ENCODE measurements at places on chromosomes 16 and 17.

- no peak for DNase-seq
- no peaks in the 10 kb centered on the region for H3K36me3 ChIP-seq
- no peak overlapping the region for H3K4me3 ChIP-seq
- no peaks in the 10 kb centered on the region for H3K4me1 ChIP-seq
- H3K27ac ChIP-seq, result no peak overlapping the region
These were observed 214.4 kb downstream of the C16orf78 start for GRCh38 chr16:49588026-49588425.

DNA sequence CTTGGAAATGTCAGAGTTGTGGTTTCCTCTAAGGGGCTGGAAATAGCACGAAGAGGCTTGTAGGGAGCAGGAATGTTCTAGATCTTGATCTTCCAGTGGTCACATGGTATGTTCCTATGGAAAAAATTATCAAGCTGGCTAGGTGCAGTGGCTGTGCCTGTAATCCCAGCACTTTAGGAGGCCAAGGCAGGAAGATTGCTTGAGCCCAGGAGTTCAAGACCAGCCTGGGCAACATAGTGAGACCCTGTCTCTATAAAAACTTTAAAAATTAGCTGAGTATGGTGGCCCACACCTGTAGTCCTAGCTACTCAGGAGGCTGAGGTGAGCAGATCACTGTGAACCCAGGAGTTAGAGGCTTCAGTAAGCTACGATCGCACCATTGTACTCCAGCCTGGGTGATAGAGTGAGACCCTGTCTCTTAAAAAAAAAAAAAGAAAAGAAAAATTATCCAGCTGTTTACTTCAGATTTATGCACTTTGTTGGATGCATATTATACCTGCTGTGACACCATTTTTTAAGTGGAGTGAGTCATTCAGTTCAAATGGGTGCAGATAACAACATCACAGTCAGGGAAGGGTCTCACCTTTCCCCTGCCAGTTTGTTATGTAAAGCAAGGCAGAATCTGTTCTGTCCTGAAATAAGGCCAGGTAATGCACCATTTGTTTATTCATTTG is 65.7 kb upstream of the LYRM9 start:
- H3K4me3 ChIP-seq, result no peak overlapping the region
- DNase-seq, result no peak
- no peak overlapping the region for H3K27ac ChIP-seq
- H3K27me3 ChIP-seq, result no peaks in the 10 kb centered on the region
- no peaks in the 10 kb centered on the region for H3K4me1 ChIP-seq

- peaks cover 5% of the 10 kb centered on the region for H3K27me3 ChIP-seq
- H3K4me3 ChIP-seq, result no peak overlapping the region
- no peaks in the 10 kb centered on the region for H3K36me3 ChIP-seq
- H3K27ac ChIP-seq, result no peak overlapping the region
These were observed 354.9 kb upstream of the ASIC2 start for GRCh38 chr17:33647956-33648355.

- H3K36me3 ChIP-seq, result no peaks in the 10 kb centered on the region
- H3K27me3 ChIP-seq, result peaks cover 19% of the 10 kb centered on the region
- peaks cover 2% of the 10 kb centered on the region for H3K4me1 ChIP-seq
- H3K27ac ChIP-seq, result no peak overlapping the region
These were observed 78.4 kb upstream of the NKD1 start for GRCh38 chr16:50469744-50470321.

- DNase-seq, result no peak
- no peak overlapping the region for H3K4me3 ChIP-seq
- H3K4me1 ChIP-seq, result peaks cover 4% of the 10 kb centered on the region
- H3K27ac ChIP-seq, result no peak overlapping the region
- H3K36me3 ChIP-seq, result peaks cover 14% of the 10 kb centered on the region
These were observed 38.8 kb downstream of the HEATR6 start for GRCh38 chr17:60039847-60040442.

- H3K27me3 ChIP-seq, result no peaks in the 10 kb centered on the region
- peaks cover 28% of the 10 kb centered on the region for H3K4me1 ChIP-seq
- peaks cover 40% of the 10 kb centered on the region for H3K36me3 ChIP-seq
- H3K27ac ChIP-seq, result peak overlapping the region; percentile 100
These were observed 621 bp downstream of the CEP95 start for GRCh38 chr17:64507413-64507782.

DNA sequence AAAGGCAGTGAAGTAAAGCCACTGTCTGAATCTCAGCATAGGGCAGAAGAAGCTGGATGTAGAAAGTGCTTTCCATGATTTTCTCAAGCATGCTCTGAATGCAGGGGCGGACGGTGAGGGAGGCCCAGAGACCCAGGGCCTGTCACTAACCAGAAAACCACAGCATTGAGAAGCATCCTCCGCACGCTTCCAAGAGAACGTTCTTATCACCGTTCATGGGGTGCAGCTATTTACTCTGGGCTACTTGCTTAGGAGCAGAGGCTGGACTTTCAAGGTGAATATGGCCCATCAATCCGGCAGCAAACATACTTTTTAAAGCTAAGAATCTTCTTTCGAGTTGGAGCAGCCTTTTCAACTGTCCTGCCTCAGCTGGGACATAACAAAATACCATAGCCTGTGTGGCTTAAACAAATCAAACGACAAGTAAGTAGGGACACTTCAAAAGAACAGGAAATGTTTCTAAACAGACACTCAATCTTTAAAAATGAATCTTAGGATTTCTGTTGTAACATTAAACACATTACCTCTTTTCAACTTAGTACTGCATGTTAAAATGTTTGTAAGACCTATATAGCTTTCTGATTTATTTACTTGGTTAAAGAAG is 46.5 kb upstream of the CDRT4 start:
- no peaks in the 10 kb centered on the region for H3K27me3 ChIP-seq
- H3K36me3 ChIP-seq, result peaks cover 22% of the 10 kb centered on the region
- H3K4me3 ChIP-seq, result no peak overlapping the region
- DNase-seq, result no peak
- no peak overlapping the region for H3K27ac ChIP-seq

DNA sequence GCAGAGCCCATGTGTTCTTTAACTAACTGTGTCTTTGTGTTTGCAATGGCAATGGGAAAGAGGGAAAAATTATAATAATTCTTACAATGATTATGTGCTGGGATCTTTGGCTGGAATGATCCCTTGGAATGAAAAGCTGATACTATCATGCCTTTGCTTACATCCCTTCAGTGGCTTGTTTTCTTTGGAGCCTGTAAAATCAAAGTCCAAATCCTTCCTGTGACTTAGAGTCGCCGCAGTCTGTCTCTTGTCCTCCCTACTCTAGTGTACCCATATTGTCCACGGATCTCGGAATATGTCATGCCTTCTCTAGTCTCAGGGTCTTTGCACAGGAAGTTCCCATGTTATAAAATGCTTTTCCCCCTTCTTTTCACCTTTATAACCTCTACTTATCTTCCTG is 111.7 kb upstream of the MAF start:
- DNase-seq, result no peak
- no peak overlapping the region for H3K27ac ChIP-seq
- H3K4me1 ChIP-seq, result no peaks in the 10 kb centered on the region
- no peaks in the 10 kb centered on the region for H3K36me3 ChIP-seq
- H3K4me3 ChIP-seq, result no peak overlapping the region
- H3K27me3 ChIP-seq, result no peaks in the 10 kb centered on the region

GRCh38 chr16:17940584-17941364 is 395.8 kb downstream of the NPIPA8 start:
- DNase-seq, result no peak
- no peak overlapping the region for H3K4me3 ChIP-seq

GRCh38 chr17:36765436-36766043 is 164.2 kb downstream of the MRM1 start:
- H3K36me3 ChIP-seq, result no peaks in the 10 kb centered on the region
- H3K27ac ChIP-seq, result no peak overlapping the region
- DNase-seq, result no peak
- H3K4me3 ChIP-seq, result no peak overlapping the region
- H3K4me1 ChIP-seq, result peaks cover 5% of the 10 kb centered on the region

- no peak overlapping the region for H3K4me3 ChIP-seq
- no peak overlapping the region for H3K27ac ChIP-seq
- H3K27me3 ChIP-seq, result peaks cover 3% of the 10 kb centered on the region
- H3K4me1 ChIP-seq, result no peaks in the 10 kb centered on the region
- no peak for DNase-seq
- no peaks in the 10 kb centered on the region for H3K36me3 ChIP-seq
These were observed 252.0 kb upstream of the ASIC2 start for GRCh38 chr17:33545124-33545523.

DNA sequence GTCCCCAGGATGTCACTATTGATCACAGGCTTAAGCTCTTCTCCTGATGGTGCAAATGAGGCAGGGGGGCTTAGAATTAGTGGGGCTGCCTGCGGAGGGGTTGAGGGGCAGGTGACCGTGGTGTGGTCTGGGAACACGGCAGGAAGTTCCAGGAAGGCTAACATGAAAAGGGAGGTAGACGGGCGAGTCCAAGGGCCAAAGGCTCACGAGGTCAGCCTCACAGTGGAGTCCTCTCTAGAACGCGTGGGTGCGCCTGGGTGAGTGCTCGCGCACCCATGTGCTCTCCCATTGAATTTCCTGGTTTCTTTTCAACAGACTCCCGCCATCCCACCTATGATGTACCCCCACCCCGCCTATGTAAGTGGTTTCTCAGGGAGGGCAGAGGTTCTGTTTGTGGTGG is 15.2 kb downstream of the LGALS9 start:
- H3K27ac ChIP-seq, result no peak overlapping the region
- no peak for DNase-seq
- H3K4me3 ChIP-seq, result no peak overlapping the region
- H3K4me1 ChIP-seq, result no peaks in the 10 kb centered on the region
- peaks cover 27% of the 10 kb centered on the region for H3K36me3 ChIP-seq

DNA sequence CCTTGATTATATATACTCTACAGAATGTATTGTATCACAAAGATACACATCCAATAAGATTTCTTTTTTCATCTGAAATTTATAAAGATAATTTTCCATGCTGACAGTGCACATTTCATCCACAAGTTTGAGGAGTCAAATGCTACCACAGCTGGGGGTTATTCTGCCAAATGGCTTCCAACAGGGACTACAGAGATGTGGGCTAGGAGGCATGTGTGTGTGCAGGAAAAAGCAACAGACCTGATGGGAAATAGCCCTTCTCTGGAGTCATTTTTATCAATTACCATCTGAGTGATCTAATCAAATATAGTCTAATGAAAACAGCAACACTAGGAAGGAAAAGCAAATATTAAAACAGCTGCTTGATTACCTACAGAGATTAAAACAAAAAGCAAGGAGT is 290.5 kb downstream of the CEP112 start:
- H3K27ac ChIP-seq, result no peak overlapping the region
- no peaks in the 10 kb centered on the region for H3K27me3 ChIP-seq
- no peaks in the 10 kb centered on the region for H3K36me3 ChIP-seq
- no peaks in the 10 kb centered on the region for H3K4me1 ChIP-seq
- H3K4me3 ChIP-seq, result no peak overlapping the region
- DNase-seq, result no peak

GRCh38 chr16:2005646-2006045 is 4.0 kb downstream of the ZNF598 start:
- no peak overlapping the region for H3K4me3 ChIP-seq
- no peak for DNase-seq
- no peaks in the 10 kb centered on the region for H3K27me3 ChIP-seq
- peaks cover 6% of the 10 kb centered on the region for H3K36me3 ChIP-seq
- H3K4me1 ChIP-seq, result peaks cover 36% of the 10 kb centered on the region

- H3K27me3 ChIP-seq, result peaks cover 16% of the 10 kb centered on the region
- DNase-seq, result no peak
- no peak overlapping the region for H3K27ac ChIP-seq
- H3K36me3 ChIP-seq, result no peaks in the 10 kb centered on the region
- peaks cover 14% of the 10 kb centered on the region for H3K4me1 ChIP-seq
- H3K4me3 ChIP-seq, result no peak overlapping the region
These were observed 8.9 kb upstream of the CDC42EP4 start for GRCh38 chr17:73320601-73321264.

- H3K4me1 ChIP-seq, result peaks cover 2% of the 10 kb centered on the region
- no peak for DNase-seq
- H3K36me3 ChIP-seq, result peaks cover 24% of the 10 kb centered on the region
- H3K27ac ChIP-seq, result no peak overlapping the region
These were observed 8.6 kb downstream of the COG1 start for GRCh38 chr17:73201215-73202069.

GRCh38 chr17:16915752-16916556 is 56.0 kb downstream of the TNFRSF13B start:
- H3K27me3 ChIP-seq, result no peaks in the 10 kb centered on the region
- peaks cover 8% of the 10 kb centered on the region for H3K4me1 ChIP-seq
- H3K36me3 ChIP-seq, result no peaks in the 10 kb centered on the region
- H3K27ac ChIP-seq, result no peak overlapping the region

GRCh38 chr17:79491006-79491405 is 119.8 kb downstream of the RBFOX3 start:
- no peak overlapping the region for H3K27ac ChIP-seq
- no peaks in the 10 kb centered on the region for H3K36me3 ChIP-seq

GRCh38 chr17:12790249-12791106 is 1.2 kb downstream of the ARHGAP44 start:
- H3K36me3 ChIP-seq, result no peaks in the 10 kb centered on the region
- peaks cover 14% of the 10 kb centered on the region for H3K27me3 ChIP-seq
- H3K4me3 ChIP-seq, result peak overlapping the region; percentile 95

DNA sequence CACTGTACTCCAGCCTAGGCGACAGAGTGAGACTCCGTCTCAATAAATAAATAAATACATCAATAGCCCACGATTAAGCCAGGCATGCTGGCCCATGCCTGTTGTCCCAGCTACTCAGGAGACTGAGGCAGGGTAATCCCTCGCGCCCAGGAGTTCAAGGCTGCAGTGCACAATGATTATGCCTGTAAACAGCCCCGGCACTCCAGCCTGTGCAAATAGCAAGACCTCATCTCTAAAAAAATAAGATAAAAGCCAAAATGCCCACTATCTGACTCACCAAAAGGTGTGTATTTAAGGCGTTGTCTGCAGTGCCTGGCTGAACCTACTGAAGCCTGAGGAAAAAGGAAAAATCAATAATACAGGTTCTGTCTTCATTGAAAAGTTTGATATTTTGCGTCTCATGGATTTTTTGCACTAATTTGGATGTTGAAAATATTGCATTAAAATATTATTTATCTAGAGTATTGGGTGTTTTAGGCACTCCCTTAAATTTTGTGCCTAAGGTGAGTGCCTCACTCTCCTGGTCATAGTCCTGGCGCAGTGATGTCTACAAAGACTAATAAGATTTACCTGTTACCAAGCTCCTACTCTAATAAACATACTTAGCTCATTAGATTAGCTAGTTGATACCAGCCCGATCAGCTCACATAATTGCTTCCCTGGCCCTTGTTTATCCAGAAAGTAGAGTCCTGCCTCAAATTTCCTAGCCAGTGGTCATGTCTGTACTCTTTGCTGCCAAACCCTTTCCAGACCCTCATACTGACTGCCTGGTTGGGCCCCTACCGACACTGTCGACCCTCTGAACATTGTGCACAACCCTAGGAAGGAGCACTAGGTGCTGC is 24.7 kb upstream of the TOB1 start:
- no peak for DNase-seq
- H3K4me1 ChIP-seq, result peaks cover 2% of the 10 kb centered on the region
- no peak overlapping the region for H3K27ac ChIP-seq
- no peaks in the 10 kb centered on the region for H3K36me3 ChIP-seq

- H3K36me3 ChIP-seq, result no peaks in the 10 kb centered on the region
- H3K27ac ChIP-seq, result no peak overlapping the region
- no peak overlapping the region for H3K4me3 ChIP-seq
- H3K4me1 ChIP-seq, result no peaks in the 10 kb centered on the region
These were observed 6.2 kb downstream of the TMEM238L start for GRCh38 chr17:10797476-10798328.
